ENCODE measurements at places on chromosomes 6 and 20.

- no peak for DNase-seq
Measured at GRCh38 chr6:811831-812230, 118.9 kb upstream of the EXOC2 start.

DNA sequence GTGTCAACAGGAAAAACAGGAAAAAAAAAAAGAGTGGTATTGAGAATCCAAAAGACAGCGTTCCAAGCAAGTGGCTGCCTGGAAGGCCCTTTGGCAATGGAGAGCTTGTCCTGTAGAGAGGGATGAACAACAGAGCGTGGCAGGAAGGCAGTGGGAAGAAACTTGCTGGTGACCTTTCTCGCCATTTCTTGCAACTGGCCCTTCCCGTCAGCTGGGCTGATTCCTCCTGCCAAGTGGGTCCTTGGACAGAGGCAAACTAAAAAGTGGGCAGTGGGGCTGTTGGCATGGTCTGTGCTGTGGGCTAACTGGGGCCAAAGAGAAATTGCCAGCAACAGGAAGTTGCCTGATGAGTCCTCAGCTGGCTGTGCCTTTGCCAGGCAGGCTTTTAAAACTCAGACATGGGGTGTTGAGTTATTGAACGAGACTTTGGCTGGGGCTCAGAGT is 43.9 kb upstream of the CLDN20 start:
- no peak for DNase-seq

DNA sequence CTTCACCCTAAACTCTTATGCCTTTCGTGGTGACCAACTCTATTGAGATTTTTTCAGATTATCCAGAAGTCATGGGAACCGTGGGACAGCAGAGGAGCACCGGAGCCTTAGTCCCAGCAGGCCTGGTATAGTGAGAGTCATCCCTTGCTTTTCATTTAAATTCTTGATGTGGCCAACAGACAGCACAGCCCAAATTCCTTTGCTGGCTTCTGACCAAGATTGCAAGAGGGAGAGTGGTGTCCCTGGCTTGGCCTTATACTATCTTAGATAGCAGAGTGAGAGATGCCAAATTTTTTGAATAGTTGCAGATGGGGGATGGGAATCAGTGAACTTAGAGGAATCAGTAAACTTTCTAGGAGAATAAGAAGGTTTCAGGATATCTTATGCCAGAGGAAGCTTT is 7.8 kb downstream of the STX11 start:
- DNase-seq, result no peak

- no peak for DNase-seq
Measured at GRCh38 chr6:49072146-49072545, 390.9 kb downstream of the MMUT start.

DNA sequence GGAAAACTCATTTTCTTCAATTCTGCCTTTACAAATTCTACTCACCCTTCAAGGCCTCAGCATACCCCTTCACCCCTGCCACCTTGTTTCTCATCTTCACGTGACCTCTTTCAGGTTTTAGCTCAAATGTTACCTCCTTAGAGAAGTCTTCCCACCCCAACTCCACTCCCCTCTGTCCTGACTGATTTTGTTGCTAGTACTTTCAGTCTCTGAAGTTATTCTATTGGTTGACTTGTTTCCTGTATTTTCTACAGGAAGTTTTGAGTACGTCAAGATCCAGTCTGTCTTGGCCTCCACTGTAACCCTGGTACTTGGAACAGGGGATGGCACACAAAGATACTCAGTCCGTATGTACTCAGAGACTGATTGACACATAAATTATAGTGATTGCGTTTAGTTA is 296.1 kb downstream of the DHX35 start:
- DNase-seq, result no peak

DNA sequence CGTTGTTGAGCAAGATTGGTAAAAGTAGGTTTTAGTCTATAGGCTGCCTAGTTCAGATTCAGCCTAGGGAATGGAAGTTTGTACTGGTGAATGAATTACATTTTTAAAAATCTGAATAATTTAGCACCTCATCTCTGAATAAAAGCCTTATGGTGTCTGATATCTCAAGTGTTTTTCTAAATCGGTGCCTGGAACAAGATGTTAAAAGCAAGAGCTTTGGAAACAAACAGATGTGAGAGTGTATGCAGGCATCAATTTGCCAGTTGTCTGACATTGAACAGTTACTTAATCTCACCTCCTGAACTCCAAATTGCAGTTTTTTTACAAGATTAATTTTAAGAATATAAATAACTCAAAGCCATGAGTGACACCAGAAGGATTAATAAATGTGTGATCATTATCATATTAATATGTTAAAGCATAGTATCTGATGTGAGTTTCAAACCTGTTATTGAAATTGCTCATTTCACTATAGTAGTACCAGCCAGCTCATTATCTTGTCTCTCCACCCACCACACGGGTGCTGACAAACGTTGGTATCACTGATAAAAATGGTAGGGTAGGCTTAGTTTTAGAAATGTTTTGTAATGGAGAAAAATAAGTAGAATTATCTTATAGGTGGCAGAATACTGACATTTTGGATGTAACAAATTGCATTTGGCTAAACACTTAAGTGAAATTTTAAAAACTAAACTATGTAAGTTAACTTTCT is 157.3 kb downstream of the FAM83B start:
- DNase-seq, result no peak

DNA sequence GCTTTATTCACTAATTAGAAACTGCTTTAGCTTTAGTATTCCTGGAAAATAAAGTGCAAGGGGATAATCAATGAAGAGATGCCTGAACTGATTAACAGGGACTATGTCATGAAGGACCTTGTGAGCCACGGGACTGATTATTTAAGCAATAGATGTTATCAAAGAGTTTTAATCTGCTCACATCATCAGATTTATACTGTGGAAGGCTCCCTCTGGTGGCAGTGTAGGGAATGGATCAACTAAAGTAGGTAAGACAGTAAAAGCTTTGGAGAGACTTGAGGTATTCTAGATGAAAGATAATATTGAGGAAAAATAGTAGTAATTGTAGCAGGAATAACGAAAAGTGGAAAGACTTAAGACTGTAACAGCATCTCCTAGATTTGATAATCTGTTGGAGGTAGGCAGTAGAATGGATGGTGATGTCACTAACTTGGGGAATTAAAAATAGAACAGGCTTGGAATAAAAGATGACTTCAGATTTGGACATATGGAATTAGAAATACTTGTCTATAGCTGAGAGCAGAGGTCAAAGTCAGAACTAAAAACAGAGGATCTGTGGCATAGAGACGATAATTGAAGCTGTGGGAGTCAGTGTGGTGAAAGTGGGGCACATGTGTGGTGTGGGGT is 80.3 kb upstream of the HTR1E start:
- peak; percentile 0 for DNase-seq

- DNase-seq, result no peak
Measured at GRCh38 chr20:47400685-47401084, 44.2 kb upstream of the ZMYND8 start.

- no peak for DNase-seq
Measured at GRCh38 chr20:8547035-8547650, 415.1 kb downstream of the PLCB1 start.

GRCh38 chr20:49631061-49631716 is 63.3 kb upstream of the PTGIS start:
- no peak for DNase-seq

- no peak for DNase-seq
Measured at GRCh38 chr6:18359237-18359885, 27.8 kb upstream of the RNF144B start.

DNA sequence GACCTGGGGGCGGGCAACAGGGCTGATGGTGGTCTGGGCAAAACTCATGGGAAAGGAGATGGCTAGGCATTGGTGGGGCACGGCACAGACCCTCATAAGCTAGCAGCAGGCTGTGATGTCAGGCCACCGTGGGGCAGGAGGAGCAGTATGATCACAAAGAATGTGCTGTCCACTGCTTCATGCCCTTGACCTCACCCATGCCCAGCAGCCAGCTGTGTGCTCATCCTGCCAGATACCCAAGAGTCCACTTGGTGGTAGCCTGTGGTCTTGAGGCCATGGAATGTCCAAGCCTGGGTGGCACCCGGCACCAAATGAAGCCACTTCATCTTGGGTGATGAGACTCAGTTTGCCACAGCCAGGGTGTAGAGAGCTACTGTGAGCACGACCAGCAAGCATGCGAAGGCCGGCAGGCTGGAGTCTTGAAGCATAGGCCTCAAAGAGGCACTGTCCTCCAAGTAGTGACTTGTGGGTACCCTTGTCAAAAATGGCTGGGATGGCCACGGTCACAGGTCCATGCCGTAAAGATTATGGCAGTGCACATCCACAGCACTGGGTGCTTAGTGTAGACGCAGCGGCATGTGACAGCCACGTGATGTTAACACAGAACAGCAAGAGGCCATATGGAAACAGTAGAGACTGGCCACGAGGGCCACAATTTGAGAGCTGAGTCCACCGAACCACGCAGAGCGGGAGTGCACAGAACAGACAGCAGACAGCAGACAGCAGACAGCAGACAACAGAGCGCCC is 19.0 kb downstream of the PLAGL2 start:
- DNase-seq, result no peak

DNA sequence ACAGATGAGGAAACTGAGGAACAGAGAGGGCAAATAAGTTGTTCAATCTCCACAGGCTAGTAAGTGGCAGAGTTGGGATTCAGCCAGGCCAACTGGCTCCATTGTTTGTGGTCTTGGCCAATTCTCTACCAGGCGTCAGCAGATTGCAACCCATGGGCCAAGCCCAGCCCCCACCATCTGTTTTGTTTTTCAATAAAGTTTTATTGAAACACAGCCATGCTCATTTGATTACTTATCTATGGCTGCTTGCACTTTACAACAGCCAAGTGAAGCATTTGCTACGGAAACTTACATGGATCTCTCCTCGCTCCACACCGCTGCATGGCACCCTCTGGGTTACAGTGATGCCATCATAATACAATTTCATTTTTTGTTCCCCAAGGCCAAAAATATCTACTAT is 90.8 kb downstream of the ZNF217 start:
- no peak for DNase-seq

DNA sequence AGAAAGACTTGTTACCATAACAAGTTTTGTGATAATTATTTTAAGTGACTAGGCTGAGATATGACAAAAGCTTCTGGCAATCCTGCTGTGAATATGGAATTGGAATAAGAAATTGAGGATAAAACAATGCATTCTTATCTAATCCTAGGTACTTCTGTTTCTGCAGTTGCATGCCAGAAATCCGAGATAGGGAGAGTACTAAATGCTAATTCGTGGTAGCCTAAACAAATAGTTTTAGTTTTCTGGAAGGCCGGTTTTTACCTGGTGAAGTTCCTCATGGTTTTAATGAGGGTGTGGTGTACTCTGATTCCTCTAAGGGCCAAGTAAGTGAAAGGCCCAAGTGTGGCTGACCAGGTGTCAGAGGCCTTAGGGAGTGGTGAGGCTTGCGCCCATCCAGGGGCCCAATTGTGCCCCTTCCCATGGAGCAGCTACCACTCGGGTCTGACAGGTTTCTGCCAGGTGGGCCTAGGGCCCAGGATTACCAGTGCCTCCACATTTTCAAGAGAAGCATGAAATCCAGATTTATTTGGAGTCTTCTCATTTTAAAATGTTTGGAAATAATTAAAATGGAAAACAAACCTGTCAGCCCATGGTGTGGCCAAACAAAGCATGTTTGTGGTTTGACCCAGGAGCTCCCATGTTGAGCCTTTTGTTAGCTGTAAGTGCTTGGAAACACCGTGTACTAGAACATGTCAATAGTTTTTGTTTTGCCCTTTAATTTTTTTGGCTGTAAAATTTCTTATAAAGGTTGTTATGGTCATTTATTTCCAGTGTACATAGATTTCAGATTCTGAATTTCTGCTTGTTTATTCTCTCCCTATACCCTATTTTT is 6.6 kb downstream of the PLCB4 start:
- no peak for DNase-seq

DNA sequence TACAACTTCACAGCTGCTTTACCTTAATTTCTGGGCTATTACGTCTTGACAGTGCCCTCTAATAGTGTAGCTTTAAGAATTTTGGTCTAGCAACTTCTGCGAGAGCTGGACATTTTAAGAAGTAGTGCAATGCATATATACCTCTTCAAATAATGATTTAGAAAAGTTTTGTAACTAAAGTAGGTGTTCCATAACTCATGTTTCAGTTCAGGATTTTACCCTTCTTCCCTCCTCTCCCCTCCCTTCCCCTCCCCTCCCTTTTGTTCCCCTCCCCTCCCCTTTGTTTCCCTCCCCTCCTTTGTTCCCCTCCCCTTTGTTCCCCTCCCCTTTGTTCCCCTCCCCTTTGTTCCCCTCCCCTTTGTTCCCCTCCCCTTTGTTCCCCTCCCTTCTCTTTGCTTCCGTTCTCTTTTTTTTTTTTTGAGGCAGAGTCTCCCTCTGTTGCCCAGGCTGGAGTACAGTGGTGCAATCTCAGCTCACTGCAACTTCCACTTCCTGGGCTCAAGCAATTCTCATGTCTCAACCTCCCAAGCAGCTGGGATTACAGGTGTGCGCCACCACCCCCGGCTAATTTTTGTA is 28.8 kb upstream of the TRAM2 start:
- DNase-seq, result no peak

GRCh38 chr20:62183426-62184142 is 756 bp downstream of the MTG2 start:
- no peak for DNase-seq

GRCh38 chr20:63787302-63787701 is 43.8 kb downstream of the ZBTB46 start:
- no peak for DNase-seq

DNA sequence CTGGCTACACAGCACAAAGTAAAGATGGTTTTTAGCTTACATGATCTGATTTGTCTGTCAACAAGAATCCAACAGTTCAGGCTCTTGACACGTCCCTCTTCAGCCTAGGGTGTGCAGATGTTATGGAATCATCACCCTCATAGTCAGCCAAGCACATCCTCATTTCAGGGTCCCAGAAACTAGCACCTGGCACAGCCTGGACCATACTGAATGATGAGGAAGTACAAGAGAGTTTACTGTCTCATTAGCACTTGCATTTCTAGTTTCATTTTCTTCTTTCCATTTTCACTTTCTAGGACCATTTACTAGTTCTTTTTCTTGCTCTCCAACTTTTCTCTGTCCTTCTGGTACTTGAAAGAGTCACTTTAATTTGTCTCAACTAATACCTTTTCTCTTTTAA is 6.5 kb downstream of the RIPOR2 start:
- DNase-seq, result no peak

DNA sequence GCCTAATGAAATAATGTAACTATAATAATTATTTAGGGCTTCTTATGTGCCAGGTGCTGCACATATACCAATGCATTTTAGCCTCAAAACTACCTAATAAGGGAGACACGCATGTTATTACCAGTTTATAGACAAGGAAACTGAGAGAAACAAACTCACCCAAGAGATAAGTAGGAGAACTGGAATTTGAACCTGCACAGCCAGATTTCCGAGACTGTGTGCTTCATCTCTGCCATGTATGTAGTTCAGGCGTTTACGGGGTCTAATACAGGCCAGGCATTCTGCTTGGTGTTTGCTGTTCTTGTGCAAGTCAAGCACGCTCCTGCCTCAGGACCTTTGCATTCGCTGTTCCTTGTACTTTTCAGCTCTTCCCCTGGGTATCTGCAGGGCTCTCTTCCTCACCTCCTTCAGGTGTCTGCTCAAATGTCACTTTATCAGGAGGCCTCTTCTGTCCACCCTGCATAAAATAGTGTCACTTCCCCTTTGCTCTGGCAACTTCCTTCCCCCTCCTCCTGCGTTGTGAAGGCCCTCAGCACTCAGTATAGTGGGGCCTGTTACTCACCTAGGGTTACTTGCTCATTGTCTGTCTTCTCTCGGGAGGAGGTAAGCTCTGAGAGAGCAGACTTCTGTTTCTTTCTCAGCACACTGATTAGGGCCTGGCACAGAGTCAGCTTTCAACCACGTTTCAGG is 6.1 kb upstream of the NSFL1C start:
- no peak for DNase-seq
